HTR-8/SVneo (cell line): ENCODE measurements at places on chromosomes 11 and 22.

GRCh38 chr22:48886604-48887393, 940.9 kb downstream of the BRD1 start:
- no peak for DNase-seq

GRCh38 chr22:16806401-16806800, 18.8 kb downstream of the XKR3 start:
- no peak for DNase-seq

DNA sequence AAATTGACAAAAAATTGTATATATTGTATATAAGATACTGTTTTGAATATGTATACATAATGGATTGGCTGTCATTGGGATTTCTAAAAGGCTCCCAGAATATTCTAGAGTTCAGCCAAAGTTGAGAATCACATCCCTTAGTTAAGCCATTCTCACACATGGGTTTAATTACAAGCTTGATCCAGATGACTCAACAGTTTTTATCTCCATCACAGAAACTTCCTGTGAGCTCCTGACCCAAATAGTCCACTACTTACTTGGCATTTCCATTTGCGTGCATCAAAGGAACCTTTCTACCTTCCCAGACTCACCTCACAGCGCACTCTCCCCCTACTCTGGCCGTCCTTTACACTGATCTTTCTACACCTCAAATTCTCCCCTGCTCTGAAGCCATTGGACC, 184.8 kb upstream of the ARHGAP20 start:
- no peak for DNase-seq

GRCh38 chr11:128596250-128596649, 8.9 kb upstream of the ETS1 start:
- DNase-seq, result no peak

- DNase-seq, result no peak
These were observed 73.8 kb upstream of the ARFGAP3 start for GRCh38 chr22:42930810-42931420.

GRCh38 chr11:18054511-18055103, 8.5 kb upstream of the TPH1 start:
- DNase-seq, result no peak

DNA sequence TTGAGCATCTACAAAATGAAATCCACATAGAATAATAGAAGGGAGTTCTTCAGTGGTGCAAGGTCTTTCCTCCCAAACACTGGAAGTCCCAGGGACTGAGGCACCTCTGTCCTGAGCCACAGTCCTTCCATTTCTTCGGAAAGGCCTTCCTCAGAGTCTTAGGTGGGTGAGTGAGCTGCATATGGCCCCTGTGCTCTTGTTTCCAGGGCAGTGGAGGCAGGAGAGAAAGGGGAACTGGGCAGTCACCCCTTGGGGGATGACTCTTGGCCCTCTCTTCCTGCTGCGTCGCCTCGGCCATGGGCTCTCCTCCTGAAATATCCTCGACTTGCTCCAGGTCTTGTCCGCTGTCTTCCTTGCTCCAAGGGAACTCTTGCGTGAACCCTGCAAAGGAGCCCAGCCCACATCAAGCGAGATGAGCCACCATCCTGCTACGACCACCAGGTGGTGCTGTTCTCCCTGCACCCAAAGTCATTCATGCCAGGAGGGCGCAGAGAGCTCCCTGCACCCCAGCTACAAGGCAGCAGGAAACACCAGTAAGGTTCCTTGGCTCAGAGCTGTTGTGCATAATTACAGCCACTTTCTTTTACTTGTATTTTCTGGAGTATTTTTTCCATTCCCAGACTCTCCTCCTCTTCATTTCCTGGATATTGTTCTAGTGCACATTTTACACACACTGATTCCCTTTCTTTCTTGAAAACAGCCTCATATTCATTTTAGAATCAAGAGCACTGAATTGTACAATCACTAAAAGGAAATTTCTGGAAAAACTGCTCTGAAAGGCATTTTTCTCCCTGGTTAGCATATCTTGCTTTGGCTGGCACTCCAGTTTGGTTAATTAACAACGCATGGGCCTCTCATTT, 397.8 kb downstream of the OPCML start:
- DNase-seq, result peak; percentile 22

DNA sequence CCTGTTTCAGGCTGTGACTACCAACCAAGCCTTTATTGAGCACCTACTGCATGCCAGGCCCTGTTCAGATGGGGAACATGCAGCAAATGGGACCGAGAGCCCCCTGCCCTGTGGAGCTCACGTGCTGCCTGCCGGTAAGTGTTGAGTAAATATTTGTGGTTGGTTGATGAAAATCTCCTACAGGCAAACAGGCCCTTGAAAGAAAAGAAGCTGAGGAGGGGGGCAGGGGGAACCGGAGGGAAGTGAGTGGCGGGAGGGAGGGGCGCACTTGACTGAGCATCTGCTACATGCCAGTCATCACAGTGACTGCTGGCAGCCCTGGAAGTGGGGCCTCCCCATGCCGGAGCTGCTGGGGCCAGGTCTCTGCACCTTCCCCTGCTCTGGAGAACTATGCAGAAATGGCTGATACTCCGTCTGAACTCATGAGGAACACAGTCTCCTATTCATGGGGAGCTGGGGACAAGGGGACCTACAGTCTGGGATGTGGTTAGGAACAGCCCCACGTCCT, 34.2 kb downstream of the MACROD1 start:
- DNase-seq, result no peak

GRCh38 chr11:86153439-86153838, 84.6 kb upstream of the PICALM start:
- DNase-seq, result no peak

DNA sequence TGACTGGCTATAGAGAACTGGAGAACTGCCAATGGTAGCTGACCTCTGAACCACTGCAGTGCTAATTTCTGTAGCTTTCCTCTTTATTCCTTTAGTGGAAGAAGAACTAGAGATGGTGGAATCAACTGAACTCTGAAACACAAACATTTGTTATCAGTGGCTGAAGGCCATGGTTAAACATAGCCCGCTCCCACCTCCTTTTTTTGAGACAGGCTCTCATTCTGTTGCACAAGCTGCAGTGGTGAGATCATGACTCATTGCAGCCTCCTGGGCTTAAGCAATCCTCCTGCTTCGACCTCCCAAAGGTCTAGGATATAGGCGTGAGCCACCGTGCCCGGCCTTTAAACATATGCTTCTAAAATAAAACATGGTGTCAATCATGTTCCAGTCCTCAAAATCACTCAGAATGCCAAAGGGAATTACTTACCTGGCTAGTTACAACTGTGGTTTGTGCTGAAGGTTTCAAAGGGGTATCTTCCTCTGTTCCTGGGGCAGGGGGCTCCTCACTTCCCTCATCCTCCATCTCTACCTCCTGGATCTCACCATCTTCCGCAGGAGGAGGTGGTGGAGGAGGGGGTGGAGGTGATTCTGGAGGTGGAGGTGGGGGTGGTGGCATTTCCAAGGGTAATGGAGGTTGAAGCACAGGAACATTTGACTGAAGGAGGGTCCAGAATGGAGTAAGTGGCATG, 9.0 kb upstream of the AGBL2 start:
- no peak for DNase-seq

GRCh38 chr11:77672264-77672663, 34.7 kb upstream of the CLNS1A start:
- DNase-seq, result peak; percentile 23

GRCh38 chr11:11446564-11446963, 93.5 kb upstream of the CSNK2A3 start:
- DNase-seq, result no peak

DNA sequence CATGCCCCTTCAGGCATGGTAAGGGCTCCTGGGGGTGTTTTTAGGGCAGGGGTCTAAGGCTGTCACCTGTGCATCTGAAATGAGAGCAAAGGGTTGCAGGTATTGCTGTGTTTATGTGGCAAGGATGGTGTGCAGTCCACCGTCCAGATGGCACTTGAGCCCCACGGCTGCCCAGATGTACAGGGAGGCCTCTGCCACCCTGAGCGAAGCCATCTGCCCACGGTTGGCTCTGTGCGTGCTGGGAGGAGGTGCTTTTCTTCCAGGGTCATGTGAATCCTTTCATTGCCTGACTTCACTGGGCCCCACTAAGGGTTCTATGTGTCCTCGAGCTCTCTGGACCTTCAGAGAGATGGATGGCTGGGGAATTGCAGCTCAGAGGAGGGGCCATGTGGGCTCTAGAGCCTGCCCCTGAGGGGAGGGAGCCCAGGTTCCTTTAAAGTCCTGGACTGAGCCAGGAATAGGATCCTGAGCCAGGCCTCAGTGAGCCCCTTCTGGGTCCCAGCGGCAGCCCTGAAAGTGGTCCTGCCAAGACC, 89.9 kb downstream of the CTTN start:
- no peak for DNase-seq

GRCh38 chr11:119856681-119857485, 127.9 kb upstream of the NECTIN1 start:
- DNase-seq, result no peak

DNA sequence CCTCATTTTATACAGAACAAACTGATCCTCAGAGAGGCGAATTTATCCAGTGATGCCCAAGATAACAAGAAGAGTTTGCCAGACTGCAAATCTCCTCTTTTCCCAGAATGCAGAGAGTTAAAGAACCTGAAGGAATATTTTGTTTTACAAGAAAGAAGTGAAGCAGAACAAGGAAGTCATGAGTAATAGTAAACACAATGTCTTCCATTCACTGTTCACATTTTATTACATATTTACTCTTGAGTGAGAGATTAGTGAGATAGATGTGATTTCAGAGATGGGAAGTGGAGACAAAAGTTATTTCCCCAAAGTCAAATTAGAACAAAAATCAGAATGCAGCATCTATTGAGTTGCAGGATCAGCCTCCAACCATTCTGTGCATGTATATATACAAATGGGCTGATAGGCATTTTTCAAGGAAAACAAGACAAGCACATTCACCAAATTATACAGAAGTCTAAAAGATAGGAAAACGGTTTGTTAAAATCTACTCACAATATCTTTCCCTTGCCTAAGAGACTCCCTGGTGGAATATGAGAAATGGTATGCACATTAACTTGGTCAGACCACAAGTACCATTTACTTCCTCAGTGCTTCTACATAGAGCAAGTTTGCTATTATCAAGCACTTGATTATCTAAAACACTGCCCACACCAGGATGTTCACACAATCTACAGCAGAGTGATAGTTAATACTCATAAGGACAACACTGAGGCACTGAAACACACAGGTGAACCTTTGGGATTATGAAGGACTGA, 12.0 kb downstream of the GUCY1A2 start:
- DNase-seq, result no peak

- DNase-seq, result no peak
These were observed 119.1 kb upstream of the CSNK2A3 start for GRCh38 chr11:11472106-11472505.

DNA sequence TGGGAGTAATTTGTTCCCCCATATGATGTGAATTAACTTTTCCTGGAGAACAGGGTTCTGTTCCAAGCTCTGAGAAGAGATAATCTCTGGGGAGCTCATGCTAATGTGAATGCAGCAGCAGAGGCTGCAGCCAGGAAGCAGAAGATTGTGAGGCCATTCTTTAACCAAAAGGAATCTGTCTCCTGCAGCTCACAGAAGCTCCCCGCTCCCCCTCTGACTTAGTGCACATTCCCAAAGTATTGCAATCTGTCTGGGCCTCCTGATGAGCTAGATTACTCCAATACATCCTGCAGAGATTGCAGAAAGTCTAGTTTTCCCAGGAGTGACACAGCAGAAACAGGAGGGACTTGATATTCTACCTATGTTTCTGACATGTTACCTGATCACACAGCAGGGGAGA, 420.6 kb upstream of the FAT3 start:
- no peak for DNase-seq

- DNase-seq, result peak; percentile 96
These were observed at the start of the genes CWC15 and KDM4D for GRCh38 chr11:94973099-94973968. TSS of gene CWC15 (minus strand) at chr11:94973556. CDS start at chr11:94972185, 1,371 bp downstream. TSS of gene KDM4D (plus strand) at chr11:94973709. CDS start at chr11:94997373, 23,664 bp downstream.

- DNase-seq, result peak; percentile 19
These were observed 97.8 kb upstream of the CSNK2A3 start for GRCh38 chr11:11450744-11451362.

- DNase-seq, result no peak
These were observed 9.2 kb downstream of the RRP8 start for GRCh38 chr11:6594142-6594768.

GRCh38 chr11:126214441-126214840, 2.9 kb downstream of the FAM118B start:
- no peak for DNase-seq

GRCh38 chr11:114350022-114350421, 50.3 kb downstream of the C11orf71 start:
- DNase-seq, result no peak

GRCh38 chr11:32433914-32434355, 1.4 kb downstream of the WT1 start:
- no peak for DNase-seq

DNA sequence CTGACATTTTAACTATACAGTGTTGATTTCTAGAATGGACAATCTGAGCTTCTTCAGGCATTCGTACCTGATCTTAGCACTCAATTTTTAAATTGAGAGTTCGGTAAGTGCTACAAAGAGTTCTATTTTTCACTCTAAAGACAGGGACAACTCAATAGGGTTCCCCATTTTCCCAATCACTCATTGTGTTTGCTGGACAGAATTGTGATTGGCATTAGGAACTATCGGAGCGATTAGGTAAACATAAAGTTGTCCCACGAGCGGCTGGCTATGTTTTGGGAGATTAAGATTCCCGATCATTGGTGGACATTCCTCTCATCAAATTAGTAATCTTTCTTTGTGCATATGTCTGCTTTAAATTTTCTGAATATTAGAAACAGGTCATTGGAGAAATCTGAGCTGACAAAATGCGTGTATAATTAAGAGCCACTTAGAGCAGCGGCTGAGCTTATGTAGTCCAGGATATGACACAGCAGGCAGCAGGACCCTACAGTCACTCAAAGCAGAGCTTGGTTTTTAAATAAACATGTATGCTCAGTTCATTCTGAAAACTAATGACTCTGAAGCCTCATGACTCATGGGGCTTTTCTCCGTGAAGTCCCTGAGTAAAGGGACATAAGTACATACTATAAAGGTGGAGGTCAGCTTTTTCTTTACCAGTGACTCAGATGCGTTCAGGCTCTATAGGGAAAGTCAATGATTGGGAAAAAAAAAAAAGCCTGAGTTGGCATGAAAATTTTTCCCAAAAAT, 109.4 kb downstream of the GRIA4 start:
- DNase-seq, result peak; percentile 25

- no peak for DNase-seq
These were observed 14.4 kb upstream of the UPK3A start for GRCh38 chr22:45270095-45271020.

DNA sequence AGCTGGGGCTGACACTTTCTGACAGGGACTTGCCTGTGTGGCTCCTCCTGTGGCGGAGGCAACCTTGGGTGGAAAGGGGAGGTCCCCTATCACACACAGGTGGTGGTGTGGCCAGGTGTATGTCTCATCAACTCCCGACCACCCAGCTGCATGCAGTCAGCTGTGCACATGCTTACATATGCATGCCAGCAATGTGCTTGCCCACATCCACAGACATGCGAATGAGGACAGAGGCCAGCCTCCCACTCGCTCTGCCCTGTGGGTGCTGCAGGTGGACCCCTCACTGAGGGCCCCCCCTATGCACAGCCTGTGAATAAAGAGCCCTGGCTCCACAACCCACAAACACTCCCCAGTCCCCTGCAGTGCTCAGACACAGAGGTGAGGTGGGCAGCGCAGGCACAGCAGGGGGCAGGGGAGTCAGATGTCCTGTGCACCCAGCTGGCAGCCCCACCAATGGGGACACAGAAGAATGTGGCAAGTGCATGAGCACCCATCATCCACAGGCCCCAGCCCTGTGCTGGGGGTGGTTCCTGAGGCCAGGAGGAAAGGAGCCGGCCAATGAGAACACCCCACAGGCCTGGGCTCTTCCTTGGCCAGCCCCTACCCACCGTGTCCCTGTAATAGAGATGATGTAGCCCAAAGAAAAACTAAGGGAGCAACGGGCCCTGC, 9.5 kb downstream of the GNB1L start:
- DNase-seq, result no peak

GRCh38 chr22:45124176-45124847, 39.4 kb upstream of the NUP50 start:
- DNase-seq, result no peak
